ENCODE measurements at places on chromosomes 2 and 18. TPM values are rescaled to one million over a fixed set of nuclear protein-coding genes. Genes with fewer than 3 reads are reported as not detected.

The ELOA2 gene
- not detected for total RNA-seq

The POMC gene
- total RNA-seq, result 8.5 TPM

The SRD5A2 gene
- 0.59 TPM for total RNA-seq

The CRYGD gene
- total RNA-seq, result 1.2 TPM

The PRSS56 gene
- 1.5 TPM for total RNA-seq

The ITPRIPL1 gene
- total RNA-seq, result 2.3 TPM

The SH3BP4 gene
- total RNA-seq, result 29.6 TPM

The BCL2 gene
- total RNA-seq, result 34.4 TPM

The LRRC30 gene
- not detected for total RNA-seq
